ENCODE measurements at places on chromosomes 12 and 14.

GRCh38 chr14:93171376-93171775 lies 13.3 kb downstream of the MOAP1 start:
- DNase-seq: no peak

DNA sequence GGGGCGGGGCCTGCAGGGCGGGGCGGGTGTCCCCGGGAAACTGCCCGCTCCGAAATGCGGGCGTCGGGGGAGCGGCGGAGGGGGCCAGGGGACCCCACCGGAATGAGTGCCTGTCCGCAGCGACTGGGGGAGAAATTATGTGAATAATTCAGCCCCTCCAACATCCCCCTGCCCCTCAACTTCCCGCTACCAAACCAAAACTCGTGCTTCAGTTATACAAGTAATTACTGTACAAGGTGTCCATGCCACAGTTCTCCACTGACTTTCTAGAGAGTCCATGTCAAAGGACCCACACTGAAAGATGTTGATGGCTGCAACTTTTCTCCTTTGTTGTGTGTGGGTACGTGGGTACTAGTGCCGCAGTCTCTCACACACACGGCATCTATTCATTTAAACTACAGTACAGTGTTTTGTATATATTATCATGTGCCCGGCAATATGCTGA lies 414 bp upstream of the CDK17 start:
- DNase-seq: peak; percentile 56

GRCh38 chr14:35539969-35540368 lies 6.0 kb downstream of the INSM2 start:
- no peak for DNase-seq

- peak; percentile 65 for DNase-seq
These were observed 33.4 kb upstream of the SYNDIG1L start for GRCh38 chr14:74459289-74459946.

DNA sequence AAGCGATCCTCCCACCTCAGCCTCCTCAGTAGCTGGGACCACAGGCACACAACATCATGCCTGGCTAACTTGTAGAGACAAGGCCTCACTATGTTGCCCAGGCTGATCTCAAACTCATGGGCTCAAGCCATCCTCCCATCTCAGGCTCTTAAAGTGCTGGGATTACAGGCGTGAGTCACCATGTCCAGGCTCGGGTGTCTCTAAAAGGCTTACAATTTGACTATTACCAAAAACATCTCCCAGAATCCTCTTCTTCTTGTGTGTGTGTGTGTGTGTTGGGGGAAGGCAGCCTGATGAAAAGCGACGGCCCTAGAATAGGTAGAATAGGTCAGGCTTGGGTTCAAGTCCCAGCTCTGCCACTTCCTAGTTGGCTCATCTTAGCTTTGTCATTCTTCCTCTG lies 16.8 kb downstream of the MSI1 start:
- no peak for DNase-seq

DNA sequence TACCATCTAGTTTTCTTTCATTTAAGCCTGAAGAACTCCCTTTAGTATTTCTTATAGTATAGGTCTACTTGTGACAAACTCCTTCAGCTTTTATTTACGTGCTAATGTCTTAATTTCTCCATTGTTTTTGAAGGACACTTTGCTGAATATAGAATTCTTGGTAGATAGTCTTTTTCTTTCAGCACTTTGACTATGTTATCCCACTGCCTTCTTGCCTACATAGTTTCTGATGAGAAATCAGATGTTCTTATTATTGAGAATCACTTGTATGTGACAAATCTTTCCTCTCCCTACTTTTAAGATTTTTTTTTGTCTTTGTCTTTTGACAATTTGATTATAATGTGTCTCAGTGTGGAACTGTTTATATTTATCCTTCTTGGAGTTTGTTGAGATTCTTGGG lies 5.1 kb upstream of the MIS18BP1 start:
- no peak for DNase-seq

DNA sequence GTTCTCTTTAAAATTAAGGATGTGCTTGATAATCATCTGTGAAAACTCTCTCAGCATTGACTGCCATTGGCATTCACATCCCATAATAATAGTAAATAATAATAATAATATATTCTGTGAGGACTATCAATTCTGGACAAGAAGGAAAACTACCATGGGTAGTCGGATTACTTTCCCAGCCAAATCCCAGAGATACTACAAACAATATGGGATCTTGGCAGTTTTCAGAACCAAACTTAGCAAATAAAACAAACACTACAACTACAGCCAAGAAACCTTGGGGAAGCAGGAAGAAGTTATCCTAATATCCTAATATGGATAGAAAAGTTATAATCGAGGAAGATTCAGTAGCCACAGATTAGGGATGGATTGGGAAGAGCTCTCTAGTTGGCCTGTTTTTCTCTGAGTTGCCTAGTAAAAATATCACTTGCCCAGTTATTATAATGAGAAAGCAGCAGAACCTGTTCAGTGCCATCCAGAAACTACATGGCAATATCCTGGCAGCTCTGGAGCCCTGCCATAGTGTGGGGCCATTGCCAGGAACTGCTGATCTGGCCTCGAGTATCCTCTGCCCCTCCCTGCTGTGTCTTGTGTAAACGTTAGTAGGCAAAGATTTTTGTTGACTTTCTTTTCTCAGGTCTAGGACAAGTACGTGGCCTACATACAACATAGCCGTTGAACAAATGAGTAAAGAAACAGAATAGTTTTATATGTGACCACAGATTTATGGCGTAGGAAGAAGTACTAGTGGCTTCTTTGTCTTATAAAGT lies 193.5 kb downstream of the SLC2A13 start:
- DNase-seq: no peak

- no peak for DNase-seq
These were observed 4.3 kb downstream of the TTC6 start for GRCh38 chr14:37599507-37600368.

DNA sequence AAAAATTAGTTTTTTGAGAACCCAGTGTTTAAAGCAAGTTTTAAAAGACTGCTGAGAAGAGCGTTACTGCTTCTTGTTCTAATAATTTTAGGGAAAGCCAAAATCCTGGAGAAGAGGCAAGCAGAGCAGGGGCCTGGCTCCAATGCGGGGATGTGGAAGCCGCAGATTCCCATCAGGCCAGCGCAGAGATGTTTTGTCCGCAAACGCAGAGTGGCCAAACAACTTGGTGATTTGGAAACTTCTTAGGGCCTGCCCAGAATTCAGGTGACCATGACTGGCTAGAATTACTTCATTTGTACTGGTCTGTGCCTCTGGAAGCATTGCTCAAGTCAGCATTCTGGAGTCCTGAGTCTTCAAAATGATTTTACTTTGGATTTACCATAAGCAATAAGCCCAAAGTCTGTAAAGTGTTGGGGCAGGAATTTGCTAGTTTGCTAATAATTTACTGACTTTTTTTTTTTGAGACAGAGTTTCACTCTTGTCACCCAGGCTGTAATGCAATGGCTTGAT lies 208.4 kb downstream of the PPM1H start:
- DNase-seq: peak; percentile 50

DNA sequence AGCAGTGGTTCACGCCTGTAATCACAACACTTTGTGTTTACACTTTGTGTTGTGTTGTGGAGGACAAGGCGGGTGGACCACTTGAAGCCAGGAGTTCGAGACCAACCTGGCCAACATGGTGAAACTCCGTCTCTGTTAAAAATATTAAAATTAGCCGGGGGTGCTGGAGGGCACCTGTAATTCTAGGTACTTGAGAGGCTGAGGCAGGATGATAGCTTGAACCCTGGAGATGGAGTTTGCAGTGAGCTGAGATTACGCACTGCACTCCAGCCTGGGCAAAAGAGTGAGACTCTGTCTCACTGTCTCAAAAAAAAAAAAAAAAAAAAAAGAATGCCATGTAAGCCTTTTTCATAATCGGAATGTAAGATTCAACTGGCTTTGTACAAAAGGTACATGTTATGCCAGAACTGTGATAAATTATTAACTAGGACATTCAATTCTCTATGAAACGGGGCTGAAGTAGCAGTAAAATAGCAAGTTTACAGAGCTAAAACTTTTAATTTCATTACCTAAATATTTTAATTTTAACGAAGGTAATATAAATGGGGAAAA lies 13.9 kb upstream of the PITPNM2 start:
- no peak for DNase-seq

DNA sequence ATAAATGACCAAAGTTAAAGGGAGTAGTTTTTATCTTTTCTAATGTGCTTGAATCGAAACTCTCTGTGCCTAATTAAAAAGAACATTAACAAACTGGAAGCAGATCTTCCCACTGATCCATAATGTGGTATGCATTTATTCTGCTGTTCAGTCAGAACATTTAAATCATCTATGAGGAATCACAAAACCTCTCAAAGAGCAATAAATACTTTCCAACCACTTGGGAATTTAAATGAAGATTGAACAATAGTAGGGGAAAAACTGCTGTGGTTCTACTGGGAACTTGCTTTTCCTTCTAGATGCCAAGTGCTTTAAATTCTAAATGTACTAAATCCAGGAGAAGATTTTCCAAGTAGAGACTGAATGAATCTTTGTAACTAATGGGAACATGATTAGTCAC lies 12.3 kb upstream of the CHPT1 start:
- DNase-seq: no peak

- DNase-seq: no peak
These were observed 331.6 kb upstream of the FAR2 start for GRCh38 chr12:28817524-28817923.

- DNase-seq: no peak
These were observed 24.3 kb downstream of the DDX24 start for GRCh38 chr14:94056579-94057308.

GRCh38 chr14:59823179-59823578 lies 47.4 kb downstream of the RTN1 start:
- DNase-seq: no peak

GRCh38 chr12:124120739-124121138 lies 147.7 kb downstream of the ZNF664 start:
- DNase-seq: no peak

GRCh38 chr14:91387169-91387835 lies 30.3 kb downstream of the CCDC88C start:
- DNase-seq: peak; percentile 11
